ENCODE measurements at places on chromosomes 1 and 21.

- no peak for DNase-seq
Measured at GRCh38 chr1:84478876-84479868, at the start of gene RPF1. Gene RPF1, plus strand, starts transcription at chr1:84479266. Its CDS starts 16 bp downstream, at chr1:84479282.

GRCh38 chr1:197958438-197959305 lies 41.5 kb downstream of the LHX9 start:
- DNase-seq: no peak

- DNase-seq: no peak
Measured at GRCh38 chr1:87131809-87132283, 196.8 kb upstream of the LMO4 start.

- no peak for DNase-seq
Measured at GRCh38 chr1:103112546-103112945, 4.2 kb upstream of the COL11A1 start.
